ENCODE measurements at places on chromosomes 6 and 20.

DNA sequence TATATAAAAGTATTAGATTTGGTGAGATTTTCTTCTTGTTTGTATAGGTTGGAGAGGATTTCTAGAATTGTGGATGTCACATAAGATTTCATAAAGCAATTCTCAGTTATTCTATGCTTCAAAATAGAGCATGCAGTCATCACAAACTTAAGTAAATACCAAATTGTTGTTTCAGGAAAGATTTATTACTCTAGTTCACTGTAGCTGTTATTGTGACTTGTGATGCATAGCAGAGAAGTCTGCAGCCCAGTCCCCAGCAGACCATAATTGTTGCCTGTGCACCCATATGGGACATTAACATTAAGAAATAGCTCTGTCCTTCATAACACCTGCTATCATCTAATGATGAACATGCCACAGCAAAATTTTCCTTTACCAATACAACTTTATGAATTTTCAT lies 228.0 kb upstream of the FAM83B start:
- DNase-seq: no peak

- no peak for DNase-seq
Observed at GRCh38 chr20:43387737-43388136, 70.0 kb upstream of the SRSF6 start.

- no peak for DNase-seq
Observed at GRCh38 chr6:55994531-55994930, 119.1 kb upstream of the BMP5 start.

- DNase-seq: no peak
Observed at GRCh38 chr20:58640446-58640845, 10.6 kb upstream of the STX16 start.

- DNase-seq: no peak
Observed at GRCh38 chr20:23393996-23394775, 27.1 kb downstream of the NAPB start.

DNA sequence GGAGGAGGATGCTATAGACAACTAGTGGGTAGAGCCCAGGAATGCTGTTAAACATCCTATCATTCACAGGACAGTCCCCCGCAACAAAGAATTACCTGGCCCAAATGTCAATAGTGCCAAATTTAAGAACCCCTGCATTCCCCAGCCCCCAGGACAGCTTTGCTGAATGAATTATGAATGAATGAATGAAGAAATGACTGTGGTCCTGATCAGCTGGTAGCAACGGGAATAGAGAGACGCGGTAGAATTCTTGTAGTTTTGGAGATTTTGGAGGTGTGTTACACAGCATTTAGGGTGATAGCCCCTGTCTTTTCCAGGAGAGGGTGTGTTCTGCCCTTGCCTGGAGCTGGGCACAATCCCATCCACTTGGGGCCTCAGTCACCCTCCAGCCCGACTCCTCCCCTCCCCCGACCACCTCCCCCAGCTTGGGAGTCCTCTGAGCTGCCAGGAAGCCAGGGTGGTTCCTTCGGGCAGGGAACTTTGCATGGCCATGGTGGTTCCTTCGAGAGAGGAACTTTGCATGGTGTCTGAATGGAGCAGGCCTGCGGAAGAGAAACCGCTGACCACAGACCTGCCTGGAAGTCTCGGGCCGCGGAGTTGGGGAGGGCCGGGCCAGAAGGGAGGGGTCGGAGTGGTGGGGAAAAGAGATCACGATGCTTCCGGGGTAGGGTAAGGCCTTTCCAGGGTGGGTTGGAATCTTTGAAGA lies 1.0 kb upstream of the HCK start:
- no peak for DNase-seq

DNA sequence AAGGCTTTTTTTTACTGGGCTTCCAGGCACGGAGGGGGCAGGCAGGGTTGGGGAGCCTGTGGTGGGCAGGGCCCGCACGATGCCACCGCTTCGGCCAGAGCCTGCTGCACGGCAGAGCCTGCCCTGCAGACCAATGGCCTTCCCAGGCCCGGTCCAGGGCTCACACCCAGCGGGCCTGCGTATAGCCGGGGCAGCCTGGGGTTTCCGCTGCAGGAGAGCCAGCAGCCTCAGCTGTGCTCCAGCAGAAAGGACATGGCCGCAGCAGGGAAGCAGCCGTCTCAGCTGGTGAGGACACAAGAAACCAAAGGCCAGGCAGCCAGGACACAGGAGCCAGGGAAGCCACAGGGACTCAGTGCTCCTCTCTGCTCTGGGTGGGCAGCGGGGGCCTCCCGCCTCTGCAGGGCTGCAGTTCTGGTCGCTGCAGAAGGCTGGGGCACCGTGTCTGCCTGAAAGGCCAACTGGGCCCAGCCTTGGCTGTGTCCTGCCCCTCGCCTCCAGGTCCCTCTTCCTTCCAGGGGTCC lies 90.6 kb downstream of the TTLL2 start:
- DNase-seq: no peak

GRCh38 chr6:87092435-87092834 lies 2.5 kb downstream of the CGA start:
- no peak for DNase-seq

GRCh38 chr6:148868314-148868713 lies 121.5 kb downstream of the UST start:
- no peak for DNase-seq

GRCh38 chr6:41039060-41039998 lies at the start of gene UNC5CL:
UNC5CL (minus strand) TSS chr6:41039221; CDS start chr6:41035074, 4,147 bp downstream.
- DNase-seq: no peak

- DNase-seq: no peak
Observed at GRCh38 chr6:93701526-93701925, 282.2 kb upstream of the EPHA7 start.

GRCh38 chr20:15889514-15890256 lies 683.6 kb downstream of the KIF16B start:
- no peak for DNase-seq

DNA sequence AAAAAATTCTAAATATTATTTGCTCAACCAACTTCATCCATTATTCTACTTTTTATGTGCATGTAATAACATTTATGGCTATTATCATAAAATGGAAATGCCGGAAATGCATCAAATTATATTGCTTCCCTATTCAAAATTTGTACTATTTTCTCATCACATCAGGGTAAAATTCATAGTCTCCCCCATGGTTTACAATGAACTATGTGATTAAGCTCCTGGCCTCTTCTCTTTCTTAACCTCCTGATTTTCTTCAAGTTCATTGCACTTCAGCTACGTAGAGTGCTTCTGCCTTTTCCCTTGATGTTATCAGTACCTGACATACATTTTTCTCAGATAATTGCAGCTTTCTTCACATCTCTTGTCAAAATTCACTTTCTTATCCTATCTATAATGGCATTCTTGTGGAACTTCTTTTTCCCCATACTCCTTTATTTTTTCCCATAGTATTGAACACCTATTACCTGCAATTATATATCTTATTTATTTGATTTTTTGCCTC lies 699.1 kb upstream of the ADGRB3 start:
- no peak for DNase-seq

GRCh38 chr6:44117397-44118128 lies 9.7 kb downstream of the MRPL14 start:
- DNase-seq: no peak

DNA sequence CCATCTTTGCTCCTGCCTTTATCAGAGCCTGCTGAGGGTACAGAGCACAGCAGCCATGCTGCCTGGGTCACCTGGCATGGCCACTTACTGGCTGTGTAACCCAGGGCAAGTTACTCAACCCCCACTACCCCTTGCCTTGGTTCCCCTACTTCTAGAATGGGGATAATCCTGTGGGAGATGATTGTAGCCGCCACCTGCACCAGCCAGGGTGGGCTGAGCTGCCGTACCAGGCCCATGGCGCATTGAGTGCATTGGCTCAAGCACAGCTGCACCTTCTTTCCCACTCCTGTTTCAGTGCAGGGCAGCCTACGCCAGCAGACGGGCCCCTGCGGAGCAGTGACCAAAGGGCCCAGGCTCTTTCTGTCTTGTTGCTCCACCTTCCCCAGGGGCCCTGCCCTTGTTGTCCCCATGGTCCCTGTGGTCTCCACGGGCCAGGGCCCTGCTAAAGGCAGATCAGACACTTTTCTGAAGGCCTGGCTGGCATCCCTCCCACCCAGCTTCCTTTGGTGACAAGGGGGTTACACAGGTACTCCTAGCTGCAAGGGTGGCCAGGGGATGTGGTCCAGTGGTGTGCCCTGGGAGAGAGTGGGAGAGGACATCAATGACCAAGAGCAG lies 159.4 kb upstream of the MLN start:
- DNase-seq: no peak

GRCh38 chr6:8149350-8149749 lies 47.0 kb upstream of the EEF1E1 start:
- no peak for DNase-seq

DNA sequence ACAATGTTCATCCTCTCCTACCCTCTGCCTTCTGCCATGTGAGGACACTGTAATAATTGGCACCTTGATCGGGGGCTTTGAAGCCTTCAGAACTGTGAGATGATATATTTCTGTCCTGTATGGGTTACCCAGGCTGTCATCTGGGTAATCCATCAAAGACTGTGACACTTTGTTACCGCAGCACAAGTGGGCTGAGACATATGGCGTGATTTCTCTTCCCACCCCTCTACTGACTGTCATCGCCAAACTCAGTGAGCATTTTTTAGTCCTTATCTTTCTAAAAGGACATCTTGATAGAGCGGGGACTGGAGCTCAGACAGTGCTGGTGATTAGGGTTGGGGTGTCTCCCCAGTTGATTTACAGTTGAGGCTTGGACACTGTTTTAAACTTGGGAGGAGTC lies 10.4 kb upstream of the PLG start:
- no peak for DNase-seq

DNA sequence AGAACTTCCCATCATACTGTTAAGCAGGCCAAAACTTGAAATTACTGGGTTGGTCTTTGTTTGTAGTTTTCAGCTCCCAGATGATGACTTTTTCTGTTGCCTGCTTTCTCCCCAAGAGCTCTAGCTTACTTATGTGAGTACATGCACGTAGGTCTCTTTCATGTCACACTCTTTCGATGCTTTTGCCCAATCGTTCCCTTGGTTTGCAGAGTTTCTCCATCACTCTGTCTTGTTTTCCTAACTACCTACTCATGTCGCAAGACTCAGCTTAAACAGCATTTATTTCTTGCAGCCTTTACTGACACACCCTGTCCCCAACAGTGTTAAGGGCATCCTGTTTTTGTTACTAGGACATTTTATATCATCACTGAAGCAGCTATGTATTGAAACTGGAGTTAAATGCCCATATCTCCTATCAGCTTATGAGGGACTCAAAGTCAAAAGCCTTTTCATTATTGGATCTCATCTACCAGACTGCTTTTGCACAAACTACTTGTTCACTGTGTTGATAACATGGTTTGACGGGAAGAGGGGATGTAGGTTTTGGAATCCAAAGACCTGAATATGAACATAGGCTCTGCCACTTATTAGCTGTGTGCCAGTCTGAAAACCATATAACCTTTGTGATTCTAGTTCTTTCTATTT lies 2.9 kb downstream of the ARG1 start:
- no peak for DNase-seq

- DNase-seq: no peak
Observed at GRCh38 chr6:159427771-159428170, 258.6 kb downstream of the FNDC1 start.

DNA sequence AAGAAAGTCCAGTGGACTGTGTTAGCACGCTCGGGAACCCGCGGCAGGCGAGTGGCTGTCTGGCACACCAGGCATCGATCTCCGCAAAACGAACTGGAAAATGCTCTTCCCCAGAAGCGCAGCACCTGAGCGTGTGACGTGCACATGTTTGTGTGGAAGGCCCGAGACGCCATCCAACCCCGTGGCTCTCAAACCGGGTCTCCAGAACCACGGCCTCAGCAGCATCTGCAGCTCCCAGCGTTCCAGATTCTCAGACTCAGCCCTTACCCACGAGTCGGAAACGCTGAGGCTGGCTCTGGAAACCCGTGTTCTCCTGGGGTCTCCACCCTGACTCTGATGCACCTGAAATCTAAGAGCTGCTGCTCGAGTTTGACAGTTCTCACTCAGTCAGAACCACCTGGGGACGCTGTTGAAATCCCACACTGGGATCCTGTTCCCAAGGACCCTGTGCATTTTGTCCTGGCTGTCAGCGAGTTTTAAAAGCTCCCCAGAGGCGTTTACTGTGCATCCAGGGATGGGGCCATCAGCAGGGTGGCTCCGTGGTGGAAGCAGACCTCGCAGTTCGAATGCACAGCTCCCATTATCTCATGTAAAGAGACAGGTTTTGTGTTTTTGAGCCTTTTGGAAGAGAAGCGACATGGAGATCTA lies 69.0 kb downstream of the DLL1 start:
- no peak for DNase-seq

GRCh38 chr20:48064929-48065328 lies 279.6 kb upstream of the SULF2 start:
- no peak for DNase-seq

GRCh38 chr20:39067526-39068216 lies 105.5 kb downstream of the DHX35 start:
- no peak for DNase-seq

DNA sequence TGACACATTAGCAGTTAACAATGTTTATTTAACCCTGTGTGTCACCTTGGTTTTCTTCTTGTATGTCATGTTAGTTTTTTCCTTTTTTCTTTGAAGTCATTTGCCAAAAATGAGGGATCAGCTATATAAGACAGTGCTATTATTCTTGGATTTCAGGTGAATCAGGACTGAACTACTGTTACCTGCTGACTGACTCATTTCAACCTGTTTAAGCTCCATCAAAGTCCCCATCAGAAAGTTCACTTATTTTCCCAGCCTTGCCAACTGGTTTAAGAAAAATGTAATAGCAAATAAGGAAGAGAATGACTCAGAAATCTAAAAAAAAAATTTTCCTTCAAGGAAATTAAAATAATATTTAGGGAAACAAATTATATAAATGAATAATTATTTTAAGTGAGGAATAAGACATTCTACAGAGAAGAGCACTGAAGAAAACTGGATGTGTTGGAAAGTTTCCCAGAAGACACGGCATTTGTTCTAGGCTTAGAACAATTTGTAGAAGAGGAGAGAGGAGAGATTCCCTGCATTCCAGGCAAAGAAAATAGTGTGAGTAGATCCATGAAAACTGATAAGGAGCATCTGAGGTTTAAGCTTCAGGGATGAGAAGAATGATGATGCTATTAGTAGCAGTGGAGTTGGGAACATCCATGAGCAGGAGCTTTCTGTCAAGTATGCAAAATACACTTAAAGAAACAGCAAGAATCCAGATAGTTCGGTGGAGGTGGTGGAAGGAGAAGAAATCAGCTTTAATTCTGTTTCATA lies 84.9 kb upstream of the SIM1 start:
- no peak for DNase-seq

- no peak for DNase-seq
Observed at GRCh38 chr6:45112711-45113110, 215.4 kb upstream of the RUNX2 start.

GRCh38 chr6:40719671-40720374 lies 132.7 kb upstream of the LRFN2 start:
- no peak for DNase-seq
